ENCODE measurements at places on chromosomes 4 and X.

GRCh38 chrX:108165383-108166111, 74.0 kb downstream of the ATG4A start:
- DNase-seq = no peak

GRCh38 chr4:15457406-15458201, 12.1 kb upstream of the CC2D2A start:
- DNase-seq = no peak

DNA sequence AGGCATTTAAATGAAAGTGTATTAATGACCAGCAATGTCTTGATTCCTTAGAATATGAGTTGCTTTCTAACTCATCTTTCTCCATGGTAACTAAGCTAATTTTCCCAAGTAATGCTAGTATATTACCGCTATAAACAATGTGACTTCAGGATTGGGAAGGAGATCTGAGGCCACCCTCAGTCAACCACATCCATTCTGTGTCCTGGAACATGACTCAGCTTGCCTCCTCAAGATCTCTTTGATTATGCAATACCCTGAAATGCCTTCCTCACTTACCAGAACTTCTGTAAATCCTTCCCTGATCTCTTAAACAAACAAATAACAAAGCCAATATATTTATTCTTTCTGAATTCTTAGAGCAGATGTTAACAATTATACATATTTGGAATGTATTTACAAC, 1495.5 kb downstream of the PCDH18 start:
- DNase-seq = no peak

- DNase-seq = no peak
These were observed 411.1 kb upstream of the SPOCK3 start for GRCh38 chr4:167645358-167645757.

- DNase-seq = no peak
These were observed 1.0 kb downstream of the PNMA3 start for GRCh38 chrX:153057281-153057680.

- no peak for DNase-seq
These were observed 173.0 kb upstream of the TET2 start for GRCh38 chr4:104973708-104974107.

DNA sequence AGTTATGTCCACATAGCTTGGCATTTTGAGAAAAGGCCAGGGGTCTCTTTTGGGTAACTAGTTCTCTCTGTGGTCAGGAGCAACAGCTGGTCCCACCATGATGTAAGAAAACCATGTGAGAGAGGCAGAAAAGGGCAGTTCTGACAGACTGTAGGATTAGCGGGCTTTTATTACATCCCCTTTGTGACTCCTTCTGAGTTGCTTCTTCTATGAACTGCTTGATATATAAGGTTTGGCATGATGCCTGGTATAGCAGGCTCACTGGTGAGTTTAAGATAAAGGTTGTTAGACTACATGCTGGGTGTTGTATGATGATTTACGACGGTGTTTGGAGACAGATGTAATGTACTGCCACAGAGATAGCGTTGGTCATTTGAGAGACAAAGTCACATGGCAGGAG, 2308.1 kb upstream of the AGA start:
- peak; percentile 91 for DNase-seq

All from DMS153 (cell line).